ENCODE measurements at places on chromosomes 2 and 18. TPM values are rescaled to one million over a fixed set of nuclear protein-coding genes. Genes with fewer than 3 reads are reported as not detected.

DNA sequence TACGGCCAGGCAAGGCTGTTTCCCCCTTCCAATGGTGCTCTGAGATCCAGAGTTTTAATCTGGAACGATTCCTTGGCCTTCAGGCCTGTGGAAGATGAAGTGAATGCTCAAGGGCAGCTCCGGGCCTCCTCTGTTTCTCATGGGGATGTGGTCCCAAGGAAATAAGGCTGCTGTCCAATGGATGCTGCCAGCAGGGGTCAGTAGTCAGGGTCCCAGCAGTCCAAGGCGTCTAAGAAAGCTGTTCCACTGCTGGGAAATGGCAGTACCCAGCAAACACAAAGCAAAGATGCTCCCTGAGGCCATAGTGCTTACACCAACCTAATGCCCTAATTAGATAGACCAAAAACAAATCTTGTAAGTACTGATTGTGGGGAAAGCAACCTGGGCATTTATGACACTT, 12.5 kb downstream of the NMS start:
- no peak for DNase-seq

DNA sequence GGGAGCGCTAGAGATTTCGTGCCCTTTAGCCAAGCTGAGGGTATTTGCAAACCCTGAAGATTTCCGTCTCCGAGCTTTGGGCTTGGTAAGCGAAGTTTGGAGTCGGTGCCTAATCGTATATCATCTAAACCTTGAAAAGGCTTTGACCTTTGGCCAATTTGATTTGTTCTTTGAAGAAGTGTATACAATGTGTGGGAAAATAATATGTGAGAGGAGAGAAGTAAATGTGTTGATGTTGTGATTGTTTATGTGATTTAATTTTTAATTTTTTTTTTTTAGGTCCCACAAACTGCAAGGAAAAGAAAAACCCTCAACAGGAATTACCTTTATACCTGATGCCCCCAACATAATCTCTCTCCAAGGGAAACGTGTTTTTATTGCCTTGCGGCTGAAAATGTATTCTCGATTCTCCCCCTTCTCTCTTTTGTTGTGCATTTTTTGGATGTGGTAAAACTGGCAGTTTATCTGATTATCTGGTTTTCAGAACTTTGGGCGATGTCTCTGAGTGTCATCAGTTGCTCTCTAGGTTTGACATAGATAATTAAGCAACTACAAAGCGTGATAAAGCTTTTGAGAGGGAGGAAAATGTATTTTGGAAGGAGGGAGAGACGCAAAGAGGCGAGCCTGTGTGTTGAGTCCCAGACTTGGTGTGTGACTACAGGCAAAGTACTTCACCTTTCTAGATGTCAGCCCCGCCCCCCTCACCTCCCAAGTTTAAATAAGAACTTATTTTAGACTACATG, 912 bp upstream of the FBXO11 start:
- DNase-seq, result no peak

- no peak for DNase-seq
Observed at GRCh38 chr2:239602290-239603282, 201.8 kb upstream of the HDAC4 start.

GRCh38 chr2:113173542-113174375, at the start of gene PSD4:
PSD4 (plus strand) TSS chr2:113173971; CDS start chr2:113182457, 8,486 bp downstream.
- DNase-seq, result no peak

- no peak for DNase-seq
Observed at GRCh38 chr2:60496956-60497355, 56.5 kb downstream of the BCL11A start.

DNA sequence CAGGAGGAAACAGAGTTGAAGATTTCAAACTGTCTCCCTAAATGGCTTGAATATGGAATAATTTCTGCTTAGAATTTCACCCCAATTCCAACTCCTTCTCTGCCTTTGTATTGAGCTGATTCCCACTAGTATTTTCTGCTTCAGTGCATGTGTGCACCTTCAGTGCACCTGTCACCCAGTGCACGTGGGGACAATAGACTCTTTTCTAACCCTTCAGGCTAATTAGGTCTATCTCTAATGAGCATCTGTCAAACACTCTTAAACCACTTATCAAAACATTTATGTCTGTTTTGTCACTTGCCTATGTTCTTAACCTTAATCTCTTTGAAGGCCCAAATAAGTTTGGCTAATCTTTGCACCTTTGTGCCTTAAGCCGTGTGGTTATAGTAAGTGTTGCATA, 232.0 kb upstream of the NETO1 start:
- DNase-seq, result no peak

NOSTRIN gene
- 35.0 TPM for polyA plus RNA-seq

DNA sequence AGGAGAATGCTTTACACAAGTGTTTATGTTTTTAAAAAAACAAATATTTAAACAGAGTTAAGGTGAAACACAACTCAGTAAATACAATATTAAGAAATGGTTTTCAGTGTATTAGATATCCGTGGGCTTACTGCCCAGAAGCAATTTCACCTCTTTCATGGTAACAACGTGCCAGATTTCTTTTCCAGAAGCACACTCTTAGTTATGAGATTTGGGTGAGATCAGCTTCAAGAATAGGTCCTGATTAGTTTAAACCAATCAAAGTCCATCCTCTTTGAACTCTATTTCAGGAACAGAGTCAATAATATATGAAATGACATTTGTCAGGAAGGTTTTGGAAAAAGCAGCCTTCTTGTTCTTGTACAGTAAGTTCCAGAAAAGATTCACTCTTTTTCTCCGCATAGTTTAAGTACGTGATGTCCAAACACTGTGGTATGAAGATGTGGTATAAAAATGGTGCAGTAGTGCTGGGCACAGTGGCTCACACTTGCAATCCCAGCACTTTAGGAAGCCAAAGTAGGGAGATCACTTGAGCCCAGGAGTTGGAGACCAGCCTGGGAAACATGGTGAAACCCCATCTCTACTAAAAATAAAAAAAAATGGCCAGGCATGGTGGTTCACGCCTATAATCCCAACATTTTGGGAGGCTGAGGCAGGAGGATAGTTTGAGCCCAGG, 14.7 kb downstream of the USP34 start:
- no peak for DNase-seq

- no peak for DNase-seq
Observed at GRCh38 chr2:25281522-25281921, 60.2 kb downstream of the DNMT3A start.

Measured in right renal pelvis (tissue), 4 donors.